AG04450 (cell line): ENCODE measurements at places on chromosomes 4 and X.
A peak's percentile ranks its signal among the peaks of the same experiment; 100 is the strongest.

GRCh38 chrX:13338996-13339515 lies 19.2 kb upstream of the ATXN3L start:
- no peak for DNase-seq

- DNase-seq, result no peak
Measured at GRCh38 chr4:143658336-143658735, 42.1 kb downstream of the FREM3 start.

- DNase-seq, result no peak
Measured at GRCh38 chr4:131430302-131430701, 1718.8 kb upstream of the PCDH10 start.

GRCh38 chr4:138910914-138911336 lies 104.7 kb upstream of the NOCT start:
- peak; percentile 57 for DNase-seq

DNA sequence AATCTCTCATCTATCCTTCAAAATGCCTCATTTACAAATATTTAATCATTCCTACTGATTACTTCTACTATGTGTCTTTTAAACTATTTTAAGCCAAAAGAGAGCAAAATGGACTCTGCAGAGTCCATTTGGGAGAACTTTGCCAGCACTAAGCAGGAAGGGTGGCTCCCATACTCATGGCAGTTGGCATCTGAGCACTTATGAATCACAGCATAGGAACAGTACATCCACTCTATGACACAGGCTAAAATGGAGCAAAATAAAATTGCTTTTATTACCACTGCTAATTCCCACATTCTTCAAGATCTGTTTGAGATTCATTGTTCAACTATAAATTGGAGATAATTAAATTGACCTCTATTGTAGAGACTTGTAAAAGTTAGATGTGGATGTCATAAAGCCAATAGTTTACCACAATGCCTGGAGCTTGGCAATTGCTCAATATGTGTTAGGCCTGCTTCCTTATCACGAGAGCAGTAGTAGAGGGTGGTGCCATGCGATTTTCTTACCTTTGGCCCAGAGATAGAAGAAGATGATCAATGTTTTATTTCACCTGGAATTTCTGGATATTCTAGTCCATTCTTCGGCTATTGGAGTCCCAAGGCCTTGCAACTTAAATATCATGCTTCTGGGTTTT lies 19.1 kb downstream of the HPGD start:
- no peak for DNase-seq

GRCh38 chr4:152166567-152166966 lies 369.3 kb downstream of the FBXW7 start:
- DNase-seq, result no peak

DNA sequence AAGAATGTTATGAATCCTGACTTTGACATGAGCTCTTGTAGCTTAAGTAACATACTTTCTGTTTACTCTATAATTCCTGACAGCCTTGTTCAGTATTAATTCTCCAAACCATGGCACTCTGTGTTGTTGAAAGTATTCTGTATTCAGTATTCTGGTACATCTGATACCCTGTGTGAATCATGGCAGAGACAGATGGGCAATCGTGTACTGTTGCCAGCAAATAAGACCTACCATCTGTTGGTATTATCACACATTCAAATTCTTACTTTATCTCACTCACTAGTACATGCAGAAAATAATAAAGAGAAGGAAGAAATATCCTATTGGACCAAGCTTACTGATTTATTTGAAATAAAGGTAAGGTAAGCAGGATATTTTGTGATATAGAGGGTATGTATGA lies 7.9 kb downstream of the MBTPS2 start:
- DNase-seq, result no peak

GRCh38 chrX:151725338-151725614 lies 9.3 kb upstream of the CNGA2 start:
- DNase-seq, result no peak

- DNase-seq, result no peak
Measured at GRCh38 chrX:124796989-124797388, 450.6 kb downstream of the SH2D1A start.

GRCh38 chrX:69097451-69098236 lies 67.6 kb downstream of the PJA1 start:
- DNase-seq, result no peak

GRCh38 chr4:8589336-8589735 lies 3.2 kb upstream of the CPZ start:
- no peak for DNase-seq

DNA sequence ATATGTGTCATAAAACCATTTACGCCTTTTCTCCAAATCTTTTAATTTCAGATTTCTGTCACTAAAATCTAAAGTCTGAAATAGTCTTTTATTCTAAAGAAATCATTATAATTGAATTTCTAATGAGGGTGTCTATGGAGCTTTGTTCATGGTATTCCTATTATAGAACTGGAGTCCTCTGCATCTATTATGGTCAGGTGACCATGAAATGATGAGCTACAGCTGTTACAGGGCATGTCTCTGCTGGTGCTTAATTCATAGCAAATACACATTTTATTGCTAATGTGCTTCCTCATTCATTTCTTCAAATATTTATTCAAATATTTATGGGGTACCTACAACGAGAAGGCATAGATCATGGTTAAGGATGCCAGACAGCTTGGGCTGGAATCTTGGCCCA lies 126.1 kb downstream of the NAA11 start:
- DNase-seq, result no peak

DNA sequence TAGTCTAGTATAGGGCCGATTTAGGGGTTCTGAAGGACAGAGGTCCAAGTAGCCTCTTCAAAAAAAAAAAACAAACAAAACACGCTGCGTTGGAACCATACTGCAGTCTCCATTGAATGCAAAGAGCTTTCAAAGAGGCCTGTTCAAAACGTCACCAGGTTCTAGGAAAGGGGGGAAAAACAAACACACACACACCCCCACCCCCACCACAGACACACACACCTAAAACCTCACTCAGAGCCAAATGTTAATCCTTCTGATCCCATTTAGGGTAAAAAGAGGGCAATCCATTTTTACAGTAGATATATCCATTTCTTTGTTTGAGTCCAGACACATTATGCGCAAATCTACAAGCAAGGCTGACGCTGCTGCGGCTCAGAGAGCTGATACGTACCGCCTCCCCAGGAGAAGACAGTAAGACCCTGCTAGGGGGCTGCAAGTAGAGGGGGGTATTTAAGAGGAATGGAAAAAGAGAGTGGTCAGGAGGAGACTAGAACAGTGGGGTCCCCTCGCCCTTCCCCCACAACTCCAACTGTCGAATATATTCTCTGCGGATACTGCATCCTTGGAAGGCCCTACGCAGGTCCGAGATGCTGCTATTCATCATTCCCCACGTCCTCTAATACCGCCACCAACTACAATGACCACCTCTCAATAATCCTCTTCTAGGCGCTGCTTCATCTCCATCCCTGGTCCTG lies 1.3 kb downstream of the NKRF start:
- DNase-seq, result no peak

DNA sequence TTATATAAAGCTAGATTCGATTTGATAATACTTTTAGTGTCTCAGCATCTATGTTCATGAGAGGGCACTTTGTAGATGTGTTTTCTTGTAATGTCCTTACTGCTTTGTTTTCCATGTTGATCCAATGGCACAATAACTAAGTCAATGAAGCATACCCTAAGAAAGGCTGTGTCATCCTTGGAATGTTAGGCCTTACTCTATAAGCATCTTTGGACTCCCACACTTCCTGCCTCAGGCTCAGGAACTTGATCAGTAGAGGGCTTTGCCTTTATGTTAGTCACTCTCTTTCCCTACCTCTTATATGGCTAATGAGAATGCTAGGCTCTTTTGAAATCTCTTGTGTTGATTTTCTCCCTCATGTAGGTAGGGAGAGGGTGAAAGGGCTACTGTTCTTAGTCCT lies 33.2 kb upstream of the EDA2R start:
- DNase-seq, result no peak

GRCh38 chr4:46649390-46649789 lies 259.5 kb upstream of the GABRA2 start:
- DNase-seq, result no peak

DNA sequence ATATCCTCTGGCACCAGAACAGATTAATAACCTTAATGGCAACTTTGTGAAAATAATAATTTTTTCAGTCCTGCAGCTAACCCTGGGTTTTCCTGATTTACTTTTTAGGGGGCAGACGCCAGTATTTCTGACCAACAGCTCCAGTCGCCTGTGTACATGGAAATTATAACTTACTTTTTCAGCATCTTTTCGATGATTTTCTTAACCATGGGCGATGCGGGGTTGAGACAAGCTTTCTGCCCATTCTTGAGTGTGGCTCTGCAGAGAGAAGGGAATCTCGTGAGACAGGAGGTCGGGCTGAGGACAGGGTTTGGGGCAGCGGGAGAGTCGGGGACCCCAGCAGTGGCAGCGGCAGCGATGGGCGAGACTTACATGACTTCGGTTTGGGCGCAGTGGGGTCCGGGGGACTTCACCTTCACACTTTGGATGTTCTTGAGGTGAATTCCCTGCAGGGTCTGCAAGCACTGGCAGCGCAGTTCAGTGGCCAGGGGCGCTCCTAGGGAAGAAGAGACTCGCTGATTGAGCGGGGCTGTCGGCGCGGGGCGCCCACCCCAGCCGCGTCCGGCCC lies 484 bp downstream of the CXCL2 start:
- DNase-seq, result no peak

GRCh38 chr4:175947117-175947722 lies 118.4 kb upstream of the WDR17 start:
- DNase-seq, result peak; percentile 1

- DNase-seq, result no peak
Measured at GRCh38 chrX:69543572-69543971, 39.4 kb downstream of the NALF2 start.

DNA sequence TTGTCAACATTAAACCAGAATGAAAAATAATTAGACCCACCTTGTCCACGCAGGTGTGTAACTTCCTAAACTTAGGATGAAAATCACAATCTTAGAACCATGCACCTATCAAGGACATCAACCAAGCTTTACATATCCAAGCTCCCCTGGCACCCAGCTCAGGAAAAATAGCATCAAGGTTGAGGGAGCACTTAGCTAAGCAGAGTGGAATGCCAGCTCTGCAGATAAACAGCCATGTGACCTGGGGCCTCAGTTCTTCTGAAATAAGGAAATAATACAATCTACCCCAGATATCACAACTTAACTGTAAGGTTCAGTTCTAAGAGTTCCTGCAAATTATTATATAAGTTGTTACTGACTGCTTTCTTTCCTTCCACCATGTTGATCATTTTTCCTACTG lies 64.7 kb downstream of the DHX15 start:
- no peak for DNase-seq

GRCh38 chr4:37918653-37919052 lies 27.8 kb downstream of the TBC1D1 start:
- DNase-seq, result no peak

- DNase-seq, result no peak
Measured at GRCh38 chr4:184359888-184360287, 114.5 kb downstream of the IRF2 start.

GRCh38 chr4:15457406-15458201 lies 12.1 kb upstream of the CC2D2A start:
- DNase-seq, result no peak

GRCh38 chrX:13607331-13607995 lies 38.1 kb downstream of the EGFL6 start:
- DNase-seq, result no peak

GRCh38 chr4:139815778-139816601 lies 150.4 kb downstream of the MGST2 start:
- peak; percentile 42 for DNase-seq

- no peak for DNase-seq
Measured at GRCh38 chr4:168771251-168771650, 238.8 kb downstream of the CBR4 start.

GRCh38 chr4:1239141-1239949 lies 9.6 kb downstream of the CTBP1 start:
- no peak for DNase-seq

DNA sequence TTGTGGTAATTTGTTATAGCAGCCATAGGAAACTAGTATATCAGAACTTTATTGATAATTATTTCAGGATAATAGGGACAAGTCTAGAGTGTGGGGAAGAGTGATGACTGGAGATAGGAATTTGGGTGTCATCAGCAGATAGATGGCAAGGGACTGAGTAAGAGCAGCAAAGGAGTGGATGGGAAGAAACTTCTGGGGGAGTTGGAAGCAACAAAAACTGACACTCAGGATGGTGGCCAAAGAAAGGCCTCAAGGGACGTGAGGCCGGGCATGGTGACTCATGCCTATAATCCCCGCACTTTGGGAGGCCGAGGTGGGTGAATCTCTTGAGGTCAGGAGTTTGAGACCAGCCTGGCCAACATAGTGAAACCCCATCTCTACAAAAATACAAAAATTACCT lies 9.1 kb upstream of the SLC25A5 start:
- no peak for DNase-seq

GRCh38 chrX:119156241-119156640 lies 28.6 kb upstream of the KIAA1210 start:
- DNase-seq, result no peak

- no peak for DNase-seq
Measured at GRCh38 chr4:186018261-186018660, 50.7 kb upstream of the TLR3 start.

- no peak for DNase-seq
Measured at GRCh38 chr4:945274-946102, 13.2 kb downstream of the TMEM175 start.

DNA sequence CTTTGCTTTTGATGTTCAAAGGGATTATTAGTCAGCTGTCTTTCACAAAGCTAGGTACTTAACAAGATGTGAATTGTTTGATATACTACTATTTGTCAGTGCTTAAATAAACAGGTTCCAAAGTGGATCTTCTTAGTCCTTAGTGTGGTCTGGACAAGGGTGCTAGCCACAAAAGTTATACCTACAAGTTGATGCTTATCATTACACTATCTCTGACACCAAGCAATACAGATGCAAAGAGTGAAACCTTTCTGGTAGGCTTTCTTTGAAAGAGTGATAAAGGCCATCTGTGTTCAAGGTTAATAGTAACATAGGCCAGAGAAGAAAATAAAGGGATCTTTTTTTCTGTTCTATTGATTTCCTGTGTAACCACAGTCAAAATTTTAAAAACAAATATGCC lies 12.2 kb upstream of the RBPJ start:
- no peak for DNase-seq

- DNase-seq, result no peak
Measured at GRCh38 chr4:58936436-58936835, 1826.3 kb upstream of the IGFBP7 start.

- no peak for DNase-seq
Measured at GRCh38 chrX:135112743-135113142, 7.6 kb downstream of the ETDB start.

DNA sequence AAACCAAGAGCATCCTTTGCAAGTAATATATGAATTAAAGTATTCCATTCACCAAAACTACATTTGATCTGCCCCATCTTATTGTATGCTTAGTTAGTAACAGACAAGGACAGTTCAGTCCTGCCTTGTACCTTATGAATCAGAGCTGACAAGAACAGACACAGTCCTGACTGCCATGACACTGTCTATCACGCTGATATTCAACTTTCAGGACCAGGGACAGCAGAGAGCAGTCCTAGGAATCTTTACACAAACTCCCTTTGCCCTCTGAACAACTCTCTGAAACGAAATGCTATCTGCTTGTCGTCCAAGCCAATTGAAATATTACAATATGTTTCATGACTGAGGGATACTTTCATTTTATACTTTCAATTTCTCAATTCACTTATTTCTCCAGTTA lies 268.6 kb upstream of the VCX start:
- DNase-seq, result no peak

GRCh38 chrX:132463411-132463810 lies 25.4 kb downstream of the MBNL3 start:
- no peak for DNase-seq
